ENCODE measurements at places on chromosomes 16 and 17.

GRCh38 chr17:46795379-46795952 lies 23.0 kb downstream of the WNT3 start:
- no peak for DNase-seq

GRCh38 chr17:81346090-81346907 lies 49.0 kb upstream of the BAHCC1 start:
- peak; percentile 98 for DNase-seq

- no peak for DNase-seq
Measured at GRCh38 chr16:1084971-1085370, 11.1 kb downstream of the C1QTNF8 start.

DNA sequence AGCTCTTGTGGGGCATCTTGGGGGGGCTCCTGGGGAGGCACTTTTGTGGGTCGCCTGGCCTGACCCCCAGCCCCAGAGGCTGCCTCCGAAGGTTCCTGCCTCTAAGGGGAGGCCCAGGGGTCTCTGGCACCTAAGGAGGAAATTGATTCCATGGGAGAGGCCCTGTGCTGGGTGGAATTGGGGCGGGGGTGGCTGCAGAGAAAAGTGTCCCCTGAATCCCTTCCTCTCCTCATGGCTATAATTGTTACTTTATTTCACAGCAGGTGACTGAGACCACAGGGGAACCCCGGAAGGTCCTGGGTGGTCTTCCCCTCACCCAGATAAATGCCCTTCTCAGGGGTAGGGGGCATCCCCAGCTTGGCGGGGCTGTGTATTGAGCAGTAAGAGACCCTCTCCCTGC lies 3.1 kb downstream of the GLIS2 start:
- no peak for DNase-seq

- DNase-seq = no peak
Measured at GRCh38 chr16:59213952-59214351, 479.8 kb upstream of the GOT2 start.

GRCh38 chr17:78316867-78317789 lies 42.7 kb downstream of the SOCS3 start:
- DNase-seq = peak; percentile 84

DNA sequence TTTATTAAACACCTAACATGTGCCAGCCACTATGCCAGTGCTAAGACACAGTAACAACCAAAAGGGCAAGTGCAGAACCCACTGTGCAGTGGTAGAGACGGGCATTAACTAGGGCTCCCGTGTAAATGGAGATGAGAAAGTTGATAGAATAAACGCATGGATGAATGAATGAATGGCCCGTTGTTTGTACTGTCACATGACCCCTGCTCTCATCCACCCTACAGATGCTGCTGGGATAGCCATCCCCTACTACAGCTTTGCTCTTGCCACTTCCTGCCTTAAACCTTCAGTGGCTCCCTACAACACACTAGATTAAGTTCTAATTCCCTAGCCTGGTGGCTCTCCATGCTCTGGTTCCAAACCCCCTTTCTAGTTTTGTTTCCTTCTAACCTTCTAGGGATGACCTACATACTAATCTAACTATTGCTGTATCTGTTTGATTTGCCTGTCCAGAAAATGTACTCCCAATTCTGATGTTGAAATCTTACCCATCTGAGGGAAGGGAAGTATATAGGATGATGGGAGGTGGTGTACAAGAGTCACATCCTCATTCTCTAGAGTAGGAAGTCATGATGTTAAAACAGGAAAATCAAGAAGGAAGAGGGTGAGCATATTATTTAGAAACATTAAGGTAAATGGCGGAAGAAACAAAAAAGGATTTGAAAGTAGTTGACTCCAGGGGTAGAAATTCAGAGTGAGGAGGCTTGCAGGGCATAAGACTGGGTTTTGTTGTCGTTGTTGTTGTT lies 11.4 kb upstream of the TNRC6C start:
- no peak for DNase-seq

DNA sequence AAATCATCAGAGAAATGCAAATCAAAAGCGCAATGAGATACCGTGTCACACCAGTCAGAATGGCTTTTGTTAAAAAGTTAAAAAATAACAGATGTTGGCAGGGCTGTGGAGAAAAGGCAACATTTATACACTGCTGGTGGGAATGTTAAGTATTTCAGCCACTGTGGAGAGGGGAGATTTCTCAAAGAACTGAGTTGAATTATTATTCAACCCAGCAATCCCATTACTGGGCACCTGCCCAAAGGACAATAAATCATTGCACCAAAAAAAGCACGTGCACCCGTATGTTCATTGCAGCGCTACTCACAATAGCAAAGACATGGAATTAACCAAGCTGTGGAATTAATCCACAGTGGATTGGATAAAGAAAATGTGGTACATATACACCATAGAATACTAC lies 204.7 kb downstream of the HS3ST4 start:
- DNase-seq = no peak

- no peak for DNase-seq
Measured at GRCh38 chr17:48609033-48609432, 1.8 kb downstream of the HOXB7 start.

- DNase-seq = no peak
Measured at GRCh38 chr16:5028950-5029475, 4.7 kb downstream of the NAGPA start.

DNA sequence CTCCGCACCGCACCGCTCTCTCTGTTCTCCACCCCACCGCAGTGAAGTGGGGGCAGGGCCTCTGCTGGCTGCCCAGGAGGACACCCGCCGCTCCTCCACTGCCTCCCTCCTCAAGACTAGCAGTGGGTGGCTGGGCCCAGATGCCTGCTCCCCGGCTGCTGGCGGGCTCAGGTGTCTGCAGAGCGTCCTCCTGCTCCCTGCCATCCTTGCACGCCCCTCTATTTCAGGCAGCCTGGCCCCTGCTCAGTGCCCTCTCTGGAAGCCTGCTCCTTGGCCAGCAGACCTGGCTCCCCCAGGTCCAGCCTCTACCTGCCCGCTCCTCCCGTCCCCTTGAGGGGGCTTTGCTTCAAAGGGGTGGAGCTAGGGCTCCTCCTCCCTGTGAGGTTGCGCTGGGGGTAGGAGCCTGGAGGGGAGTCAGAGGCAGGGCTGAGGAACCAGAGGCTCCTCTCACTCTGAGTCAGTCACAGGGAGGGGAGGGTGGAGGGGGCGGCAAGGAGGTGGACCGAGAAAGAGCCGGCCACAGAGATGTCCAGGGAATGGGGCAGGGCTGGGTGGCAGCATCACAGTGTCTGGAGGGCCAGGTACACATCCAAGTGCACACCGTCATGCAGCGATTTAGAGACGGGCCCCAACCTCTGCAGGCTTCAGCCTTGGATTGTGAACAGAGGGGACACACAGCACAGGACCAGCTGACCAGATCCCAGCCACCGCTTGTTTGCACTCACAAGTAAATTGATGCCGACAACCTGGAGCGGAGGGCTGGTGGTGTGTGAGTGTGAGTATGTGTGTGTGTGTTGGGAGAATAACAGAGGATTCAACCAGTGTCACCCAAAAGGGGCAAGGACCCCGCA lies 9.8 kb upstream of the TMEM92 start:
- peak; percentile 13 for DNase-seq

GRCh38 chr17:57356719-57357391 lies 100.5 kb downstream of the MSI2 start:
- no peak for DNase-seq

DNA sequence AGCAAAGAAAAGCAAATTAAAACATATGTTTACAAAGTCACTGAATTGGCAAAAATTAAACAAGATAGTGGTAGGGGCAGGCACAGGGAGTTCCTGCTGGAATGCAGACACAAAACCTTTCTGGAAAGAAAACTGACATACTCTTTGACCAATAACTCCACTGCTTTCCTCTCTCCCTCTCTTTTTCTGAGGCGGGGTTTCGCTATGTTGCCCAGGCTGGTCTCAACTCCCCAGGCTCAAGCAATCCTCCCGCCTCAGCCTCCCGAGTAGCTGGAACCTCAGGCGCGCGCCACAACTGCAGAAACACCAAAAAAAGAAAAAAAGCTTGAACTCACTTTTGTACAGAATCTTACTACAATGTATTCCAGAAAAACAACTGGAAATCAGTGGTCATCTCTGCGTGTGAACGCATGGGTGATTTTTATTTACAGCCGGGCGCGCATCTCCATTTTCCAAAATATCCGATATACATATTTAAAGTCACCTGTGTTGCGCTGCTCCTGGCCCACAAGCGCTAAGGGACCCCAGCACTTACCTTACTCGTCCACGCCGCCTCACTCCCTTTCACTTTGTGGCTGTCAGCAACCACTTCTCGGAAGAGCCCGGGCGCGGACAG lies 480 bp downstream of the TXNL4B start:
- DNase-seq = no peak

DNA sequence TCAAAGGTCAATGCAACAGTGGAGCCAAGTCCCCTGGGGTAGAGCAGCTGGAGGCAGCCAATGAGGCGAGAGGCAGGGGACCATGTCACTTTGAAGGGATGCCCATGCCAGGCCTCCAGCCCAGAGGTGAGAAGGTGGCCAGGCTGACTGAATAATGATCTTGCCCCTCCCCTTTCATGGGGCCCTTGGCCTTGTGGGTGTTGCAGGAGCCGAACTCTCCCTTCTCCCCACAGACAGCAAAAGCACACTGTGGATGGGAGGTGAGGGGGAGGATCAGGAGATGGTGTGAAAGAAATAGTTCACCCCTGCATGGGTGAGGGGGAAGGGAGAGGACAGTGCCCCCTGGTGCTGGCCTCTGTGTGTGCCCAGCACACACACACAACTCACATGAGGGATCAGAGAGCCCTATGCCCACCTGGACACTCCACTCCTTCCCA lies 15.8 kb upstream of the TBX21 start:
- peak; percentile 50 for DNase-seq

GRCh38 chr16:57041182-57042156 lies 50.9 kb upstream of the CPNE2 start:
- no peak for DNase-seq

DNA sequence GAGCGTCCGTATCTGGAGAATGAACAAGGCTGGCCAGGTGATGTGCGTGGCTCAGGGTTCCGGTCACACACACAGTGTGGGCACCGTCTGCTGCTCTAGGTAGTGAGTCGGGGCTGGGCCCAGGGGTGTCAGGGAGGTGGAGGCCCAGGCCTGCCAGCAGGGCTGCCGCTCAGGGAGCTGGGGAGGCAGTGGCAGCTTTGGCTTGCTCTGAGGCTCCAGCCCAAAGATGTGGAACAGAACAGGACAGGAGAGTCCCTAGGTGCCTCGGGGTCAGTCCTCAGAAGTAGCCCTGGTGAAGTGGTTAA lies 4.3 kb downstream of the TBL3 start:
- DNase-seq = no peak

GRCh38 chr16:54933281-54934011 lies 2.8 kb downstream of the IRX5 start:
- no peak for DNase-seq

GRCh38 chr17:76538281-76538931 lies 897 bp upstream of the CYGB start:
- DNase-seq = no peak

- DNase-seq = no peak
Measured at GRCh38 chr16:11138022-11138768, 117.8 kb downstream of the SOCS1 start.

- peak; percentile 90 for DNase-seq
Measured at GRCh38 chr17:79950751-79951150, 84.9 kb downstream of the TBC1D16 start.

DNA sequence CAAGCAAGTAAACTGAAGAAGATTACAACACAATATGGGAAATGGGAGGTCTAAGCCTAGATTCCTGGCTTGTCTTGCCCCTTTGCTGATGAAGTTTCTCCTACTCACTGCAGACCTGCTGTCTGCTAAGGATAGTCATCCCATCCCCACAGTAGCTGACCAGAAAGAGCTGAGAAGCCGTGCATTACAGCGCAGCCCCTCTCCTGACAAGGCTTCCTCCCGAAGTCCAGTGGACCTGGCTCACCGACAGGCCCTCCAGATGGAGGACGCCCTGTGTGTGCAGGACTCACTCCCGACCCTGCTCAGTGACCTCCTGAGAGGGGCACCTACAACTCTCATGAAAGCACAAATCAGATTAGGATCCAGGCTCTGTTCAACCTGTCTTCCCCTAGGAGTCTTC lies 35.4 kb downstream of the KIAA0753 start:
- no peak for DNase-seq

DNA sequence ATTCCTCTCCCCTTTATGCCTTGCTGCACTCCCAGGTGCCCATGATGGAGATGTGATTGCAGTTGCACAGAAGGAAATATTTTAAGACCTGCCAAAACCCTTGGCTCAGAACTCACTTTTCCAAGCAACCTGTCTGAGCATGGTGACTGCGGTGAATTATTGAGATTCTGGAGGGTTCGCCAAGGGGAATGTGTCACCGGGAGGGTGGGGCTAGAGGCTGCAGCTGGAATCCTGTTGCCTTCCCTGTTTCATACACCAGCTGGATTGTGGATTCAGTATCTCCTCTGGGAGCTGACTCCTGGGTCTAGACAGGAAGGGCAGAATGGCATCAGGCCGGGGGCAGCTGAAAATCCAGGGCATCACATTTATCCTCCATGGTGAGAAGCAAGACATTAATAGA lies 527.2 kb downstream of the TMEM114 start:
- no peak for DNase-seq

- no peak for DNase-seq
Measured at GRCh38 chr16:56164636-56165035, 26.7 kb upstream of the GNAO1 start.

- no peak for DNase-seq
Measured at GRCh38 chr17:67671493-67671892, 46.2 kb upstream of the NOL11 start.

GRCh38 chr16:4261557-4262172 lies 11.2 kb downstream of the TFAP4 start:
- DNase-seq = peak; percentile 88

DNA sequence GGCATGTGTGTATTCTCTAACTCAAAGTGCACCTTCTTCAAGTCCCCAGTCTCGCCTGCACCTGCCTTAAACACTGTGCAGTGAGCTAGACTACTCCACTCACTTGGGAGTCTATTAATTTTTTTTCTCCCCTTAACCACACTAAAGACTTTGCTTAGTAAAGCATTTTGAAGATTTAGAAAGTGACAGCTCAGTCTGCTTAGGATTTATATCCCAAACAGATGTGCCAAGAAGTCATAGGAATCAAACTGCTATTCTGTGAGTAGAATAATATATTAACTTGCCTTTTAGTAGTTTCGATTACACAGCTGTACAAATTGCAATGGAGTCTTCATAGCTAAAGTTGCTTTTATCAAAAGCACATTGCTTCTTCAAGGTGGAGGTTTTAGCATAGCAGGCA lies 47.2 kb upstream of the MED13 start:
- DNase-seq = no peak

DNA sequence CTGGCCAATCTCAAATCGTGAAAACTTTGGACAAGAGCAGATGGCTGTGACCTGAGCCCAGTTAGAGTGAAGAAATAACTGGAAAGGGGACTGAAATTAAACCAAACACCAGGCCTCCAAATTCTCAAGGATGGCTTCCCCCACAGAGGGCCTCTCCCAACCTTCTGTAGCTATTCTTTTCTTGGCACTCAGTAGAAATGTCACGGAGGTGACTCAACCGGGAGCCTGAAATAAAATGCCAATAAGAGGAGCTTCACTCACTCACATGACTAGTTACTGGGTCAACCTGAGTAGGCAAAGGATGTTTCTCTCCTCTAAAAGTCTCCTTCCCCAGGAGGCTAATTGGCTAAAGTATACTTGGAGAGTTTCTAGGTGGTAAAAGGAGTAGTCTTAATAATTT lies 230.7 kb downstream of the MAF start:
- DNase-seq = no peak
